ENCODE measurements at places on chromosomes 7 and 10. TPM values are rescaled to one million over a fixed set of nuclear protein-coding genes. Genes with fewer than 3 reads are reported as not detected.

The POU6F2 gene
- total RNA-seq, result 0.88 TPM

The ZFAND4 gene
- 12.7 TPM for total RNA-seq

The ABCC2 gene
- 56.7 TPM for total RNA-seq

GRCh38 chr10:77944519-77944918, 18.0 kb upstream of the DLG5 start:
- DNase-seq, result no peak

The ZNF365 gene
- total RNA-seq, result 0.93 TPM

The ZNF394 gene
- total RNA-seq, result 23.8 TPM

GRCh38 chr10:129964611-129965424, 744 bp upstream of the EBF3 start:
- DNase-seq, result no peak
